T follicular helper cell (primary cell): ENCODE measurements at places on chromosomes 5 and 9.

GRCh38 chr5:108711898-108712297, 35.8 kb upstream of the FER start:
- no peak for DNase-seq

- DNase-seq = no peak
These were observed 50.3 kb upstream of the C5orf58 start for GRCh38 chr5:170182491-170182890.

- no peak for DNase-seq
These were observed 398.2 kb downstream of the SLCO4C1 start for GRCh38 chr5:101897914-101898313.

DNA sequence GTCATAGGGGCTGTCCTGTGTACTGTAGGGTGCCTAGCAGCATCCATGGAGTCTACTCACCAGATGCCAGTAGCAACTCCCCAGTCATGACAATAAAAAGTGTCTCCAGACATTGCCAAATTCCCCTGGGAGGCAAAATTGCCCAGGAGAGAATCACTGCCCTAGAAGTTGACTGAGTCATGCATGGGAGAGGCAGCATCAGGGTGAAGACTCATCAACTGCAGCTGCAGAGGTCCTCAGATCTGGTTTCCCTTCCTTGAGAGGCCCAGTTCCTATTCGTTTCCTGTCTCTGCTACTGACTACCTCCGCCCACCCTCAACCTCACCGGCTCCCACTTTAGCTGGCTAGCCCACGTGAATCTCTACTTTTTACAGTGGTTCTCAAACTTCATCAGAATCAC, 88.6 kb upstream of the AGXT2 start:
- no peak for DNase-seq

DNA sequence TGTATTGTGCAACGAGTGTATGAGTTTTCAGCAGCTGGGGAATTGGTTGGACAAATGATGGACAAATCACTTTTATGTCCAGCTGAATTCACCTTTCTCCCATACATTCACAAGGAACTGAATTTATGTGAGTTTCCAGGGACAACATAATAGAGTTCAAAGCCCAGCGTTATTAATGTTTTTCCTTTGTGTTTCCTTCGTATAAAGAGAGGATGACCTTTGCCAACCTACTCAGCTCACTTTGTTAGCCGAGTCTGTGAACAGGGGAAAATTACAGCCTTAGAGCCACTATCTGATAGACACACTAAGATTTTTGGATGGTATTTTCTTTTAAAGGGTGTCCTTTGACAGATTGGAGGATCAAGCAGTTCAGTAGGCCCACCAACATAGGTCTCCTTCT, 352.5 kb downstream of the KIF4B start:
- DNase-seq = no peak

DNA sequence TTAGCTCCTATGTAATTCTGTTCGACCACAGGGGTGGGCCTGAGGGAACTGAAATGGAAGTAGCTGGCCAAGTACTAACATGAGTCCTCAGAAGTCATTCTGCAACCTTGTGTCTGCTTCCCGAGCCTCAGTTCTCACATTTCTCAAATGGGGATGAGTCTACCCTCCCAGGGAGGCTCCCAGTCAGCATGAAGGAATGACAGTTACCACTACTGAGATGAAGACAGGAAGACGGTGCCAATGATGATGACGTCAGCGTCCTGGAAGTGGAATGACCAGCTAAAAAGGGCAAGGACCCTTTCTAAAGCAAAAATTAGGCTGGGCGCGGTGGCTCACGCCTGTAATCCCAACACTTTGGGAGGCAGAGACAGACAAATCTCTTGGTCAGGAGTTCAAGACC, 6.8 kb downstream of the PIP5KL1 start:
- no peak for DNase-seq

DNA sequence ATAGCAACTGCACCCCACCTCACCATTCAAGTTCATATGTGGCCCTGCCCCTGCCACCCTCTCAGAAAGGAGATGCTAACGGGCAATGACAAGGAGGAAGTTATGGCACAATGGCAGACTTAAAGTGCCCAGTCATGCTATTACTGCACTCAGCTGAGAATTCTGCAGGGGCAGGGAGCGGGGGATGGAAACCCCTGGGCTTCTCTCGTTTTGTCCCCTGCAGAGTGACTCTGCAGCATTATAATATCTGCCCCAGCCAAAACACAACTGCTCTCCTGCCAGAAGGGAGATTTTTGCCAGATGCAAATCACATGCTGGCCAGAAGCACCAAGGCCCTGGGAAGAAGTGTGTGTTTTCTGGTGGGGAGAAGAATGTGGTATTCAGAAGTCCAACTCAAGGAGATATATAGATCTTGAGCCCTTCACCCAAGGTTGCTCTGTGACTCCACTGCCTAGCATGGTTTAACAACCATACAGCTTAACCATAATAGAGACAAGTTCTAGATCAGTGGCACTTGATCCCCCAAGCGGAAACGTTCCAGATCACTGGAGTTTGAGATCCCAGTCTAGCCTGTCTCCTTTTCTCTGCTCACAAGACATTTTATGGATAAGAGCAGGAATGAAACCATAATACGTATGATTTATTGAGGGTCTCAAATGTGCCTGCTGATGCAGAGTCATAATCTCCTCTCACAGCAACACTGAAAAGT, 207.0 kb upstream of the MAP3K1 start:
- DNase-seq = no peak

DNA sequence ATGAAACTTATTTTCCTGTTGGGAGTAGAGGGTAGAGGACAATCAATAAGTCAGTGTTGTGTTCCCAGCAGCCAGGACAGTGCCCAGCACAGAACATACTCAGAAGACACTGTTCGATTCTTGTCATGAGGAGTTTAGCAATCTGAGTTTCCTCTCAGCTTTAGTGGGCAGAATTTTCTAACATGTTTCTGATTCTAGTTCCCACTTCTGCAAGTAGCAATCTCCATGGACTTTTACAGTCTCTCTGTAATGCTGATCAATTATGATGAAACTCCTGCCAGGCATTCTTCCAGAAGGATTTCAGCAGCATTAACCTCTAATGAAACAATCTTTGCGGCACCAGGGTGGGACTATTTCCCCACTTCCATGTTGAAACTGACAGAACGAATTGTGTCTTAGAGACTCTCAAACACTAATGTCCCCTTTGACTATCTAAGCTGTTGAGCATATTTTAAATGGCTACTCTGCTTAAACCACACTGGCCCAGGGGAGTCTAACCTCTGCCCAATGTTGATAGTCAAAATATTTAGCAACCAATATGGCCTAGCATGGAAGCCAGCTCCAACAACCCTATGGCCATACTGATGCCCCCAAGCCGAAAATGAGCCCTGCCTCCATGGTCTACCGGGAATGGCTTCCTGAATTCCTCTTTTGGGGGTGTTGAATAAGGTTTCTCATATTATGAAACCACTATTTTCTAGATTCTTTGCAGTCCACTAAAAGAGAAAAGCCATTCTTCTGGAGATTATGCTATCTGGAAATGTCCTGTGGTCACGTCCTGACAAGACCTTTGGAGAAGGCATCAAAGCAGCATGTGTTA, 484.3 kb downstream of the BNC2 start:
- no peak for DNase-seq
